ENCODE measurements at places on chromosomes 11 and 22.

DNA sequence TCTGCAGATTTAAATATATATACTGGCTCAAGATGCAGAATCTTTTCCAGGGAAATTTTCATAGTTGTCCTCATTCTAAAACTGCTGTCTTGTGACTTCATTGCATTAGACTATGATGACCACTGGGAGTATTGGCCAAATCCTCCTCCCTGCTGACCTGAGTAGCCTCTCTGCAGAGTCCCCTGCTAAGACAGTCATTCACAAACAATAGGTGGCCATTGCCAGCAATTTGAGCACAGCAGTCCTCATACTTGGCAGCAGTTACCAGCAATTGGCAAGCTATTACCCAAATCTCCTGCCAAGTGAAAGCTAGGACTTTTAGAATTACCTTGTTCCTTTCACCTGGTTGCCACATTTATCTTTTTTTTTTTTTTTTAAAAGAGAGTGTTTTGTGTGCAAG lies 325.8 kb downstream of the FAT3 start:
- DNase-seq: no peak

GRCh38 chr11:27625347-27625912 lies 74.8 kb downstream of the BDNF start:
- DNase-seq: no peak

DNA sequence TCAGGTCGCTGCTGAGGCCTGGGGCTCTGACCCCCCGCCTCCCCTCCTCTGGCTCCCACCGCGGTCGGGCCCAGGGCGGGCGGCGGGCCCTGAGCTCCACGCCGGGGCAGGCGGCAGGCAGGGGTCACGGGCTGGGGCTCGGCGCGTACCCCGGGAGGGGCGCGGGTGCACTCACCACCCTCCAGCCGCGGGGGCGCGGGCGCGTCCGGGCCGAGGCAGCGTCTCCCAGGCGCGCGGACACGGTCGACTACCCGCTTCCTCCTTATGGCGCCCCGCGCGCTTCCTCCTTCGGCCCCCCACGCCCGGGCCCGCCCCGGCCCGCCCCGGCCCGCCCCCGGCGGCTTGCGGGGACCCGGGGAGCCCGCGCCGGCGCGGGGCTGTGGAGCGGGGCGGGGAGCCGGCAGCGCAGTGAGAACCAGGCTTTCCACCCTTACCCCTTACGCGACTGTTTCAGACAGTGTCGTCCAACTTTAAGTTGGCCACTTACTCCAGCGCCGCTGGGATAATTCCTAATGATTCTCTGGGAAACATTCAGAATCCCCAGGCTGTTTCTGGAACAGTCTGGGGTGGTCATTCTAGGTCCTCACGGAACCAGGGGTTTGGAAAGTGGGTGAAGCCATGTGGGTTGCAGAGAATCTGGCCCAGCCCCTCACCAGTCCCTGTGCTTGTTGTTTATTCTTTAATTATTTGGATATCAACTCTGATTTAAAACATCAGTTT lies at the start of gene BID:
Gene BID, minus strand, starts transcription at position 264 of the 720 bp plus-strand sequence. CDS start 24,353 bp downstream, outside the sequence.
- no peak for DNase-seq

DNA sequence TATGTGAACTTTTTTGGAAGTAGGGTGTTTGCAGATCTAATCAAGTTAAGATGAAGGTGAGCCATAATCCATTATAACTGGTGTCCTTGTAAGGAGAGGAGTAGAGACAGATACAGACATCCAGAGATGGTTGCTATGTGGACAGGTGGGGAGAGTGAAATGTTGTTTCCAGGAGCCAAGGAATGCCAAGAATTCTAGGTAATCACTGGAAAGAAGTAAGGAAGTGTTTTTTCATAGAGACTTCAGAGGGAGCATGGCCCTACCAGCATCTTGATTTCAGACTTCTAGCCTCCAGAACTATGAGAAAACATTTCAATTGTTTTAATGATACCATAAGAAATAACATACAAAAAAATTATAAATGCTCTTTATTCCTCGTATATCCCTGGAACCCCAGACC lies 320.5 kb upstream of the ANO3 start:
- no peak for DNase-seq

- no peak for DNase-seq
Measured at GRCh38 chr22:43734370-43735150, 77.5 kb downstream of the EFCAB6 start.

GRCh38 chr11:8719211-8719649 lies 36.6 kb downstream of the RPL27A start:
- DNase-seq: no peak

GRCh38 chr11:9092853-9093778 lies 1.7 kb upstream of the SCUBE2 start:
- DNase-seq: no peak

All from stimulated activated CD4-positive, alpha-beta T cell treated with anti-CD3 and anti-CD28 coated beads, Interleukin-4, amount 100 ng/mL, for 48 hours (primary cell).